ENCODE measurements at places on chromosomes 2 and 18.

GRCh38 chr2:100801402-100801801, 18.5 kb upstream of the NPAS2 start:
- DNase-seq: no peak

DNA sequence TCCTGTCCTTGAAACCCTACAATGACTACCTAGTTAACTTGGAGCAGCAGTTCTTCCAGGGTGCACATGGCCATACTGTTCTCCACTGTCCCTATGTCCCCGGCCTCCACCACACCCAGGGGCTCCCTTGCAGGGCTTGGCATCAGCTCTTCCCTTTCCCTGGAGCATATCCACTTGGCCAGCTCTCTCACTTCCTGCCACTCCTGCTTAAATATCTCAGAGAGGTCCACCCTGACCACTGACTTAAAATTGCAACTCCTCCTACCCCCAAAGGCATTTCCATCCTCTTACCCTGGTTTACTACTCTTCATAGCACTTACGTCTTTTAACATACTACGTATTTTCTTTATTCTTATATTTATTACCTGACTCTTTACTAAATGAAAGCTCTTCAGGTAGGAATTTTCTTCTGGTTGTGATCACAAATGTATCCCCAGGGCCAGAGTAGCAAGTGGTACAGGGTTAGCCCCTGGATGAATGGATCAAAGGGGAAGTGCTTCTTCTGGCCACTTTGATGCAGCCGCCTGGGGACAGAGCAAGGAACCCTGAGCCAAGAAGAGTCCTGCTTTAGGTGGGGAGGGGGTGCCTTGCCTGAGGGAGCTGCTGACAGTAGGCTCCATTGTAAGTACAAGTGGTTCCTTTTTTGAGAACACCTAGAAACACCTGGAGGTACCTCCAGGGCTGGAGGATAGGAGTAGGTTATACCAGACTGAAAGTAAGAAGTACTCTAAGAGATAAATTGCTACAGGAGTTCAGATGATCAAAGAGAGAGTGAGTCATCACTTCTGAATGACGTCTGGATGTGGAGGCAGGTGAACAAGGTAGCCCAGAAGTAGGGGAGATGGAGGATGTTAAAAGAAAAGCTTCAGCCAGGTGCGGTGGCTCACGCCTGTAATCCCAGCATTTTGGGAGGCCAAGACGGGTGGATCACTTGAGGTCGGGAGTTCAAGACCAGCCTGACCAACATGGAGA, 82.2 kb downstream of the SOCS6 start:
- DNase-seq: no peak

DNA sequence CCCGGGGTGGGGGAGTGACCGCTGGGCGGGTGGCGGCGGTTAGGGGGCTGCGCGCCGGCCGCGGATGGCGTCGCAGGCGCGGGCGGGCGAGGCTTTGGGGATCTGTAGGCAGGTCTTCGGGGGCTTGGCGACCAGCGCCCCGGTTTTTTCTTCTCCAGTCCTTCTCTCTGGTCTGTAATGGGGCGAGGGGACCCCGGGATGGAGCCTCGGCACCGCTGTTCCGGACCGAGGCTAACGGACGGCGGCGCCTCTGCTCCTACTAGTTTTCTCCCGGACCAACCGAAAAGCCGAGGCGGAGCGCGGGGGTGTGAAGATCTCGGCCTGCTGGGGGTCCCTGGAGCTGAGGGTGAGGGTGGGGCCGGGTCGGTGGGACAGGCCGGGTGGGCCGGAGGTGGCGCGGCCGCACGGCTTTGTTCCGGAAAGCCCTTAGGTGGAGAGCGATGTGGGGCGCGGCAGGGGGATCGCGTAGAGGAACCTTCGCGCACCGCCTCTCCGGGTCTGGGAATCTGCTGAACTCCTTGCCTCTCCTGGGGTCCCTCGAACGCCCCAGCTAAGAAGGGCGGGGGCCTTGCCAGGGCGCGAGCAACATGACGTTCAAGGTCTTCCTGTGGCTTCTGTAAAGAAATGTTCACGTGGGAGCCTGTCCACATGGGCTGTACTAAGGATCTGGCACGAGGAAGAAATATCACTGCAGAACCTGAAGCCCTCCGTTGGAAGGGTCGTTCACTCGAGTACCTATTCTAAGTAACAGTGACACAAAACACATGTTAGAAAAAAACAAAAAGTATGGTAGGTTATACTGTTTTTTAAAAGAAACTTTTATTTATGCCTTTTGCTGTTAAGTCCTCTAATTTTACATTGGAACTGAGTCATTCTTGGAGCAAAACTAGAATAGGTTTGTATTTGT, 861 bp downstream of the SLC39A10 start:
- DNase-seq: peak; percentile 34

DNA sequence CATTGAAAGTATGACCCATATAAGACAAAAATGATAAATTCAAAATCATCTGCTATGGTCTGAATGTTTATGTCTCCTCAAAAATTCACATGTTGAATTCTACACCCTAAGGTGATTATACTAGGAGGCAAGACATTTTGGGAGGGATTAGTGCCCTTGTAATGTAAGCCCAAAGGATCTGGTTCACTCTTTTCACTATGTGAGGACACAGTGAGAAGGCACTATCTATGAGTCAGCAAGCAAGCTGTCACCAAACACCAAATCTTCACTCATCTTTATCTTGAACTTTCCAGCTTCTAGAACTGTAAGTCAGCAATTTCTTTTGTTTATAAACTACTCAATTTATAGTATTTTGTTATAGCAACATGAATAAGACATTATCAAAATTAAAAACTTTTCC, 284.7 kb upstream of the ZC3H15 start:
- DNase-seq: no peak

DNA sequence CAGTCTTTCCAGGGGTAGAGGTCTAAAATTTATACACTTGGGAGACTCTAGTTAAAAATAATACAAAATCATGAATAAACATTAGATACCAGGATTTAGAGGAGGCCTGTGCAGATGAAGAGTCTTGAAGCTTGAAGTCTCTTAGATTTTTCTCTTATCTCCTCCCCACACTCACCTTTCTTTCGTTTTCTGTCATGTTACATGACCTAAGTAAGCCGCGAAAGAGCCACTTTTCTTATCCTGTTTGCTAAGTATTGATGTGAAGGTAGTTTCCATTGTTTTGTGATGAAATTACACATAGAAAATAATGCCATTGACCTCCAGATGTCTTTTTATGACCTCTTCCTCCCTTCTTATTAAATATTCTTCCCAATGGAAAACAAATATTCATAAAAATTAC, 367.8 kb downstream of the LRRTM1 start:
- no peak for DNase-seq

DNA sequence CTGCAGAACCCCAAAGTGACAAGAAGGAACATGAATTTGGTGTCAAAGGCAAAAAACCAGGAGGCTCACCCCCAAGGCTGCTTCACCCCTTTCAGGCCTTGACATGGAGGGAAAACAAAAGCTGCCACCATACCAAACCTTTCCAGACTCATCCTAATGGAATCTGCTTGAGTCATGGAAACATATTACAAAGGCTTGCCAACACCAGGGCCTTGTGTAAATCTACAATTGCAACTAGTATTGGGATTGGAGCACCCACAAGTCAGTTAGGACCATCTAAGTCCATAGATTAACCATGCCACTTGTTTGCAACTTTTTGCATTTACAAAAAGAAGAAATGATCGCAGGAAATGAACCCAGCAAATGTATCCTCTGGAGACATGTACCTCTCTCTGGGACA, 297.6 kb downstream of the CDCA7 start:
- DNase-seq: no peak

GRCh38 chr18:9608298-9608697, 6.1 kb downstream of the PPP4R1 start:
- DNase-seq: no peak

DNA sequence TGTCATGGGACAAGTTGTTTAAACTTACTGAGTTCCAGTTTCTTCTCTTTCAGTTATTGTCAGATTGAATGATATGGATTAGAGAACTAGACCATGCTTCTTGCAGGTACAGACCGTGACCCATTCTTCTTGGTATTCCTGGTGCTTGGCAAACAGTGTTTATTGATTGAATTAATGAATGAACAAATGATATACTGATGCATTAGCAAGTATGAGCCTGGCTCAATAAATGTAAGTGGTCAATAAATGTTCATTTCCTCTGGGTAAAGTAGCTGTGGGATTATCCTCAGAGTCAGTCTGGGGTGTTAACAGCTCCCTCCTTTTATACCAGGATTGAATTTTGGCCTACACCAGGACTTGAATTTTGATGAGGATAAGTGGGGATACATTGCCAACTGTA, 160.2 kb downstream of the ZEB2 start:
- no peak for DNase-seq

- DNase-seq: no peak
These were observed 141.3 kb upstream of the LYPD1 start for GRCh38 chr2:132811148-132811915.

DNA sequence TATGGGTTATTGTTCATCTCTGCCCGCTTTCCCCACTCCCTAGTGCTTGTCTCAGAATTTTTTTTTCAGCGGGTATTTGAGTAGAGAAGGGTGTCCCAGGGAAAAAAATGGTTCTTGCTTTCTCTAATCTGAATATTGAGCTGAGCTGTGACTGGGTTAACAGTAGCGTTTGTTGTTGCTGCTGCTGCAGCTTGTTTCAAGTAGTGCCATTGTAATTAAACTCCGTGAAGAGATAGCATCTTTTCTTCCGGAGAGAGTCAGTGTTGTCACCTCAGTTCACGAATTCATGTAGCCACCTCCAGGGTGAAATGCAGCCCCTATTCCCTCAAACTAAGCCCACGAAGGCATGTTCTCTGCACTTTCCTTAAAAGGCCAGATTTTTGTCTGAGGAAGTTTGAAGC, 1.5 kb upstream of the AAK1 start:
- DNase-seq: no peak

DNA sequence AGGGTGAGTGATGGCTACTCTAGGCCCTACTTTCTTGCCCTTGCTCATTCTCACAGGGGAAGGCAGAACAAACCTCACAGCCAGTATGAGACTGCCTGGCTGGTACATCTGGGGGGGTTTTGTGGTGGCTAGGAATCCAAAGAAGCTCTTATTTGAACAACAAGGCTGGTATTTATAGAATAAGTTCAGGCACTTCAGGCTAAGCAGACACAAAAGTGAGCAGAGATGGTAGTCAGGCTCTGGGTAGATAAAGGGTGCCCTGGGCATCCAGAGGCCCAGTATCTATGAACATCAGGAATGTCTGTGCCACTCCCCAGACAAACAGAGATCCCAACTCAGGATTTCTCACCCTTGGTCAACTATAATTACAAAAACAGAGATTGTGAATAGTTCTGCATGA, 57.2 kb upstream of the RTN4 start:
- no peak for DNase-seq

DNA sequence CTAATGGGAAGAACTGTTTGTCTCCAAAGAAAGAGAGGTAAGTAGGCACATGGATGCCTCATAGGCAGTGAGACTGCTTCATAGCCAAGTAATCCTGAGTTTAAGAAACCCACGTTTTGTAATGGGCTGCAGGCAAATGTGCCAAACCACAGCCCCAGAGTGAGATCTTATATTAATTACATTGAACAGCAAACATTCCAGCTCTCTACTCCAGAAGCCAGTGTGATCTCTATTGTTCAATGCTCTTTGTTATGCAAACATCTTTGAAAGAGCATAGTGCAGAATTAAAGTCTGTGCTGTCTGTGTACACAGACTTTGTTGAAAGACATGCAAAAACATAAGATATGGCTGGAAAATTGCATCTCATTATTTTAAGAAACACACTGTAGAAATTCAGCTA, 720.8 kb upstream of the REG3G start:
- DNase-seq: no peak

GRCh38 chr18:59056706-59057492, 82.8 kb upstream of the SEC11C start:
- DNase-seq: peak; percentile 80

DNA sequence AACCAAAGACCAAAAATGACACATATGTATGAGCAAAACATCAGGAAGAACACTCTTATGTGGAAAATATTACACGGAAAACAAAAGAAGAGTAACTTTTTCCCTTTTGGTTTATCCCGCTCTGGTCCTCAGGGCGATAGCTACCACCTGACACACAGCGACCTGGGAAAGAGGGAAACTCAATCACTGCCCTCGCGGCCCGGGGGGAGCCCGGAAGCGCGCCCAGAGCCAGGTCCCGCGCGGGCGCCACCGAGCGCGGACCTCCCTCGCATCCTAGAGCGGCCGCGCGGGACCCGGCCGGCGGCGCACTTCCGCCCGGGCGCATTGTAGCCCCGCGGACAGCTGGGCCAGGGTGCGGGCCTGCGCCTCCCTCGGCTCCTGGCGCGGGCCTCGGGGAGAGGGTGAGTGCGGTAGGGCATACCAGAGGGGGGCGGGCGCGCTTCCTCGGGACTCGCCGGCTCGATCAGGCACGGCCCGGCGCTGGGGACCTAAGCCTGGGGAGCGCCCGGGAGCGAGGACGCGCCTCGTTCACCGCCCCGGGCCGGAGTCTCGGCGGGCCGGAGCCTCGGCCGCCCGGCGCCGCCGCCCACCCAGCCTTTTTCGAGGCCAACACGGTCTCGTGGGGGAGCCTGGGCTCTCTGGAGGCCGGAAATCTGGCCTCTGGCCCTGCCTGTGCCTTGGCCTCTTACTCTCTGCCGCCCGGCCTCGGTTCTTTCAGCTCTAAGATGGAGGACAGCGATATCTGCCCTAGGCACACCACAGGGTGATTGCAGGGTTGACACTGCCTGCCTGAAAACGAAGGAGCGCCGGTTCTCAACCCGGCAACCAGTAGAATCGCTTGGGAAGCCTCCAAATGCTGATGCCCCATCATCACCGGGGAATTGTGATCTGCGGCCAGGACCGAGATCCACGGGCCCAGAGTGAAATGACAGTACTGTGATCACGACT, at the start of gene ELAC1:
ELAC1 (plus strand) TSS at position 327 of the 948 bp plus-strand sequence. CDS start 6,365 bp downstream, outside the sequence.
- peak; percentile 87 for DNase-seq

- no peak for DNase-seq
These were observed 2.2 kb downstream of the TWIST2 start for GRCh38 chr2:238850091-238850490.

GRCh38 chr2:96517079-96517478, 11.9 kb upstream of the NEURL3 start:
- DNase-seq: no peak

- DNase-seq: no peak
These were observed 42.5 kb downstream of the PSD4 start for GRCh38 chr2:113216321-113216720.

DNA sequence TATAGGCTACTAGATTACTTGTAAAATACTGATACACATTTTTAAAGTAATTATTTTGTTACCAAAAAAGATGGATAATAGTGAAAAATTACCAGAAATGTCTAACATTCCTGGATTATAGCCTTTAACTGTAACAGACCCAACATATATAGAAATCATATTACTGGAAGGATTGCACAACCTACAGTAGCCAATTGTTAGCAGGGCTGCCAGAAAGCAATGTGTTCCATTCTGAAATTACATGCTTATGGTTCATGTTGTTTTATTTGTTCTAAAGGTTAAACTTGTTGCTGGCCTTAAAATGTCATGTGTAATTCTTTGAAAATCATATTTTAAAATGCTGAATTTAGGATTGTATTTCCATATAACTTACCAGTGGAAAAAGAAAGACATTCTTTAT, 793.6 kb upstream of the ACVR2A start:
- no peak for DNase-seq

DNA sequence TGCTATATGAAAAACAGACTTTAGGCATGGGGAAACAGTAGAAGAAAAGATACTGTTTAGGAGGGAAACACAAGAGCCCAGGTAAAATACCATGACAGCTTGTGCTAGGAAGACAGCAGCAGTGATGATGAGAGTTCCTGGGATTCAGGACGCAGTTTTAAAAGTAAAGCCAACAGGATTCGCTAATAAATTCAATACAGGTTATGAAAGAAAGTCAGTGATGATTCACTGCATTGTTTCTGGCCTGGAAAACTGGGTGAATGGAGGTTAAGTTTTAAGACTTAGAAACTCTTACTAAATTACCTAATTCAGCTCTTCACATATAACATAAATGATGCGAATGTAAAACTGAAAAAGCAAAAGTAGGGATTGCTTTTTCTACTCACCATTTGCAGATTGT, 27.9 kb upstream of the RNU4ATAC start:
- DNase-seq: no peak
